ENCODE measurements at places on chromosomes 4 and X.

GRCh38 chr4:78796526-78796925, 20.4 kb downstream of the BMP2K start:
- no peak for DNase-seq

DNA sequence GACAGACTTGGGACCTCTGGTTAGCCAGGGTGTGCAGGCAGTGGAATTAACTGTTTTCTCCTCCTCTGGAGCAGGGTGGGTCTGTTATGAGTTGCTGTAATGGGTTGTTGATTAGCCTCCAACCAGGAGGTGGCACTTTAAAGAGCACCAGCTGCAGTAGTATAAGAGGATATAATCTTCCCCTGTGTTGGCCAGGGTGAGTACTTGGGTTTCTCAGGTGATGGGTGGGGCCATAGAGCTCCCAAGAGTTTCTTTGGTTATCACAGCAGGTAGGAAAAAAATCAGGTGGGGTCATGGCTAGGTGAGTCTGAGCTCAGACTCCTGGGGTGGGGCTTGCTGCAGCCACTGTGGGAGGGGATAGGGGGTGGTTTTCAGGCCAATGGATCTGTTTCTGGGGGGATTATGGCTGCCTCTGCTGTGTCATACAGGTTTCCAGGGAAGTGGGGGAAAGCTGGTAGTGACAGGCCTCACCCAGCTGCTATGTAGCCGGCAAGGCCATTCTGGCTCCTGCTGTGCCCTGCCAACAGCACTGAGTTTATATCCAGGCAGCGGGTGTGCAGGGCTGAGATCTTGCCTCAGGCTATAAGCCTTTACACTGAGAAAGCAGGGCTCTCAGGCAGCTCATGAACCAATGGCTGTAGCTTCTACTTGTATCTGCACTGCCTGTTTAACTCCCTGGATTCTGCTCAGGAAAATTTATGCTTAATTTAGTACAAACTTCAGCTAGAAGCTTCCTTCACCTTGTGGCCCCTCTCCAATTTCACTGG, 70.1 kb downstream of the CCNG2 start:
- no peak for DNase-seq

DNA sequence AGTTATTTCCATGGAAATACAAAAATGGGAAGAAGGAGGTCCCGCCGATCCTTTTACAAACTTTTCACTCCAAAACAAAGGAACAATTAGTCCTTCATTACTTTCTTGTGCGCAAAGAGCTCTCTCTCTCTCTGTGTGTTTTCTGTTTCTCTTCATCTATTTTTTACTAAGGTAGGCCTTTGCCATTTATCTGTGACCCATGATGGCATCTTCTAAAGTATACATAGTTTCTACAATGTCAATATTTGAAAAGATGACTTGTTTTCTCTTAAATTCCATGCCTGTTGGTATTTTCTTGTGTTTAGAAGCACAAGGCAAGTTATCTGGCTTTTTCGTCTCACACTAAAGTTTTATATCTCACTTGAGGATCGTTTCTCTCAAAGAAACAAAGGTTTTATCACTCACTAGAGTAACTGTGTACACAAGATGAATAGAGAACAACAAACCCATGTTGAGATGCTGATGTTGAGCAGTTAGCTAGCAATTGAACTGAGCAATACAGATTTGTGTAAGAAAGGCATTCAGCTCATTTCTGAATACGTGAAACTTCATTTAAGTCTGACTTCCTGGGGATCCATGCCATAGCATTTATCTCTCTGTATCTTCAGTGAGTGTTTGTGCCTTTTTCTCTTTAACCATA, 250.3 kb downstream of the GBA3 start:
- DNase-seq: no peak

GRCh38 chr4:164011791-164012190, 517.3 kb downstream of the TMA16 start:
- no peak for DNase-seq

DNA sequence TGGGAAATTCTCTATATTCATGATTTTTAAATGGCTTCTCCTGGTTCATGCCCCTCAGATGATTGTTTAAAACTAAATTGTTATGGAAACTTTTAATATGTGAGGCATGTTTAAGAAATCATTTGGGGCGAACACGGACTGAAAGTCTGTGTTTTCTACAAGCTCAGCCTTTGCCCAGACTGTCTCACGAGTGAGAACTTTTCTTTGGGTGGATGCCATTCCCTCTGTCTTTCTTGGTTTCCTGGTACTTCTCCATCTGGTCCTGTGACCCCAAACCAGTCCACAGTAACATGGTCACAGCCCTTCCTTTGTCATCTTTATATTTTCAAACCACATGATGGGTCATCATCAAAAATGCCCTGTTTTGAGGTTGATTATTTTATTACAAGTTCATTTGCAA, 186.6 kb upstream of the GNPDA2 start:
- DNase-seq: no peak

- DNase-seq: no peak
Measured at GRCh38 chr4:8552024-8552423, 28.2 kb upstream of the GPR78 start.

- no peak for DNase-seq
Measured at GRCh38 chrX:84362184-84362838, 139.9 kb downstream of the HDX start.

- peak; percentile 44 for DNase-seq
Measured at GRCh38 chr4:153643406-153644383, 40.4 kb upstream of the TLR2 start.

GRCh38 chr4:38572793-38573192, 91.2 kb upstream of the KLF3 start:
- DNase-seq: no peak

GRCh38 chr4:111697176-111697942, 447.9 kb upstream of the FAM241A start:
- no peak for DNase-seq

GRCh38 chr4:176805155-176805554, 12.4 kb upstream of the VEGFC start:
- no peak for DNase-seq

DNA sequence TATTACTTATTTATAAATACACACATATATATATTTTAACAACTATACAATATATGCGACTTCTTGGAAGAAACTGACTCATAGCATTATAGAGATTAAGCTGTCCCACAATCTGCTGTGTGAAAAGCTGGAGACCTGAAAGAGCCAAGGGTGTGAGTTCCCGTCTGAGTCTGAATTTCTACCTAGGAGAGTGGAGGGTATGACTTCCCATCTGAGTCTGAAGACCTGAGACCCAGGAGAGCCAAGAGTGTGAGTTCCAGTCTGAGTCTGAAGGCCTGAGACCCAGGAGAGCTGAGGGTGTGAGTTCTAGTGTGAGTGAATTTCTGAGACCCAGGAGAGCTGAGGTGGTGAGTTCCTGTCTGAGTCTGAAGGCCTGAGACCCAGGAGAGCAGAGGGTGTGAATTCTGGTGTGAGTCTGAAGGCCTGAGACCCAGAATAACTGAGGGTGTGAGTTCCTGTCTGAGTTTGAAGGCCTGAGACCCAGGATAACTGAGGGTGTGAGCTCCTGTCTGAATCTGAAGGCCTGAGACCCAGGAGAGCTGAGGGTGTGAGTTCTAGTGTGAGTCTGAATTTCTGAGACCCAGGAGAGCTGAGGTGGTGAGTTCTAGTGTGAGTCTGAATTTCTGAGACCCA, 8.9 kb upstream of the P2RY8 start:
- DNase-seq: no peak

DNA sequence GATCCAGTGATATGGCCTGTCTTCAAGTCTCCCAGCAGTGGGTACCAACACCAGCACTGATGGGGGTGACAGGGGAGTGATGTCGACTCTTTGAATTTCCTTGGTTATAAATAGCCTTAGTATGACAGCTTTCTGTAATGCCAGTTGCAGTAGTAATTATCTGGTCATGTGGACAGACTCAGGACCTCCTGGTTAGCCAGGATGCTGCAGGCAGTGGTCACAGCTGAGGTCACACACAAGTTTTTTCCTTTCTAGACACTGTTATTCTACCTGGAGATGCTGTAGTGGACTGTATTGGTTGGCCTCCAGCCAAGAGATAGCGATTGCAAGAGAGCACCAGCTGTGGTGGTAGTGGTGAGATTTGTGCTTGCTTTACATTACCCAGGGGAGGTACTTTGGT, 63.6 kb downstream of the UPRT start:
- DNase-seq: no peak

DNA sequence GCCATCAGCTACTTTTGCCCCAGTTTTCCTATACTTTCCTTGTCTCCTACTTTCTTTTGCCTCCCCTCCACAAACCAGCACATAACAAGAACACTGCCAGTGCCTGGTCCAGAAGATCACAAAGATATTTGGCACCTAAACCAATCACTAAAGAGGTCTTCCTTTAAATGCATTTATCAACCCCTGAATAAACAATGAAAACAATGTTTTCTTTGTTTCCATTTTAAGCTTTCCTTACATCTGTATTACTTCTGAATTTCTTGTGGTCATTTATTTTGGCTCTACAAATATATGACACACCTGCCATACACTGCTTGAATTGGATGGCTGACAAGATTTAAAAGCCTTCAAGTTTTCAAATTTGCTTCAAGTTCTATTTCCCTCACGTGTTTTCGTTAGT, 43.9 kb downstream of the MBNL3 start:
- DNase-seq: no peak

GRCh38 chr4:36133658-36134057, 110.7 kb downstream of the ARAP2 start:
- DNase-seq: no peak

GRCh38 chrX:153818571-153819383, 11.6 kb downstream of the PDZD4 start:
- no peak for DNase-seq

GRCh38 chr4:1514612-1515011, 108.4 kb upstream of the NKX1-1 start:
- no peak for DNase-seq

DNA sequence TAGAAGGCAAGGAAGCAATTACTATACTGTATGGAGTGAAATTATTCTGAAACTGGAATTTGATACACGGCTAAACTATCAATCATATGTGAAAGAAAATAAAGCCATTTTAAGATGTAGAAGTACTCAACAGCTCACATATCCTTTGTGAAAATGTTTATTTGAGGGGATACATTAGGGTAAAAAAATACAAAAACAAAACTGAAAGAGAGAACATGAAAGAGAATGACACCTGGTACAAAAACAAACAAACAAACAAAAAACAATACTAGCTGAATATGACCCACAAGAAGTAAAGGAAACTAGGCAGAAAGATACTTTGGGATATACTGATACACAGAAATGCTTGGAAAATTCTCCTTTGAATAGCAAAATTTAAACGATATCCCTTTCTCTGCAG, 20.8 kb upstream of the AREG start:
- DNase-seq: no peak

GRCh38 chr4:23884261-23884660, 5.6 kb downstream of the PPARGC1A start:
- DNase-seq: no peak

DNA sequence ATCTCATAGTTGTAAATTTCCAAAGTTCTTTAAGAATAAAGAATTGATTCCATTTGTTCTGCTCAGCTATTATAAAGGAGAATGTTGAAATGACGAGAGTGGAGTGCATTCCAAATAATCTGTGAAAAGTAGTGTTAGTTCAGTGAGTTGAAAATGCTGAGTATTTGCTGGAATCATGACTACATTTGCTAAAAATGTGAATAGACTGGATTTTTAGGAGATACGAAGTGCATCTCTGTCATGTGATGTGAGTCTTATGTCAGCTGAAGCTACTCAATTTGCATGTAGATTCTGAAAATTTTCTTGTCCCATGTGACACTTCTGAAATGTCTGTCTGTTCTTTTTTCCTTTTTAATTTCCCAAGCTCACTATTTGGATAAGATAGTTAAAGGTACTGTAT, 206.0 kb downstream of the DCTD start:
- no peak for DNase-seq

- DNase-seq: no peak
Measured at GRCh38 chr4:72390409-72390808, 178.6 kb downstream of the ADAMTS3 start.

- no peak for DNase-seq
Measured at GRCh38 chr4:73922766-73923630, 53.8 kb downstream of the CXCL1 start.

- no peak for DNase-seq
Measured at GRCh38 chr4:93436000-93436626, 392.4 kb upstream of the ATOH1 start.

DNA sequence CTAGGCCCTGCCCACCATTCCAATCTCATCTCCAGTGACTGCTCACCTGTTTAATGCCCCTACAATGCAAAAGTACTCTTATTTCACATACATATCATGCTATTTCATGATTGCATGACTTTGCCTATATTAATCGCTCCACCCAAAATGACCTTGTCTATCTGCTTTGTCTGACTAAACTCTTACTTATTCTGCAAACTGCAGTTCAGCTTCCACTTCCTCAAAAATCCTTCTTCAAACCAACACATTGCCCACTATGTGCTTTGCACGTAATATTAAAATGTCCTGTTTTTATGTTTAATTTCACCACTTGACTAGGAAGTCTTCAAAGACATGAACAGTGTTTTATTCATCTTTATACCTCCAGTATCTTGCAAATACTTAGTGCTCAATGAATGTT, 229.6 kb downstream of the OPHN1 start:
- DNase-seq: no peak

- no peak for DNase-seq
Measured at GRCh38 chrX:112571388-112571787, 108.3 kb downstream of the LHFPL1 start.

DNA sequence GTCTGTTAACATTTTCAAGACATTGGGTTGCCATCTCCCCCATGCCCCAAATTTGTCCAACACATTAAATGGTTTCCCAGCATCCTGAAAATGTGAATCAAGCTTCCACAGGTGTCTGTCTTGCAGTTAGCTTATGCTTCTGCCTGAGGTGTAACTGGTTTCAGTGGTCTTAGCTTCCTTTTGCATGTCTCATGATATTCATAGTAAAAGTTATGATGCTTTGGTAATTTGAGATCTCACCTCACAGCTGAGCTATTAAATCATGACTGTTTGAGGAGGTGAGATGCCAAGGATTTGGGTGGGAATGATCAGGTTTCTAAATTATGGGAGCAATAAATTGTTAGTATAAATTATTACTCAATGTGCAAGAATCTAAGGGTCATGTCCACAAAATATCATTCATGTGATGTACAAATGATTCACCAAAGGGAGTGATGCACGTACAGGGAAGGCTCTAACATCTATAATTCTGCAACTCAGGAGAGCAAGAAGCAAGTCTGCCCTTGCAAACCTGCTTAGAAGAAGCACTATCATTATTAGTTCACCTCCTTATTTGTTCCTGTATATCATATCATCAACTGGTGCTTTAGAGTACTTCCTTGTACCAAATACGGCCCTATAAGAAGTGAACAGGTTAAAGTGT, 17.1 kb upstream of the RAI2 start:
- DNase-seq: no peak

Data from left kidney (tissue), 8 donors.